HTR-8/SVneo (cell line): ENCODE measurements at places on chromosomes 1 and 21.

DNA sequence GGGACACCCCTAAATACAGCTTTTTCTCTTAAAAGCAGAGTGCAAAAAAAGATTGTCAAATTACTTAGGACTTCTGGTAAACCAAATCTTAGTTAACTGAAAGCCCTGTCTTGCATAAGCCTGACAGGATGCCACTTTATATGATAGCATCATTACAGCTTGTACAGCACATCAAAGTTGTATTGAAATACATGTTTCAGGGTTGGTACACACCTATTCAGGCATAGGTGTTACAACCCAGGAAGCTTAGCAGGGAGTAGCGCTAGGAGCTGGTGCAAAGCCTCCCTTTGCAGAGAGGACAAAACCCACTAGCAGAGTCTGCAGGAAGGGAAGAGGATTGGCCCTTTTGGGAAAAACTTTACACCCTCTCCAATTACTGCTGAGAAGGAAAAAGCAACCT, 258.9 kb upstream of the SGIP1 start:
- no peak for DNase-seq

GRCh38 chr1:18386591-18386990, 94.1 kb upstream of the KLHDC7A start:
- DNase-seq, result no peak

DNA sequence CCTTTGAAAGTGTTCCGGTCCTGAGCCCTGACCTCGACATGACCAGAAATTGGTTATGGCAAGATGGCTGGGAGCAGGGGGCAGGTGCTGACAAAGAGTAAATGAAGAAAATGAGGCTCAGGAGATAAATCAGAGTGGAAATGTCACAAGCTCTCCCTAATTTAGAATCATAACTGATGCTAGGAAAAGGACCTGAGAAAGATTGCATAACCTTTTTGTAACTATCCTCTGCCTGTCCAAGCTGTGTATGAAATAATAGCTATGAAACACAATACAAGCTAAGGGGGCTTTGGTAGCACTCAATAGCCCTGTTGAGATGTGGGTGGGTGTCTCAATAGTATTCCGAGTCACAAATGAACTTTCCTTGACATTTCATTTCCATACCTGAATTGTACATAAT, 12.9 kb upstream of the NOS1AP start:
- DNase-seq, result no peak

GRCh38 chr1:107339775-107340174, 198.9 kb downstream of the NTNG1 start:
- no peak for DNase-seq

DNA sequence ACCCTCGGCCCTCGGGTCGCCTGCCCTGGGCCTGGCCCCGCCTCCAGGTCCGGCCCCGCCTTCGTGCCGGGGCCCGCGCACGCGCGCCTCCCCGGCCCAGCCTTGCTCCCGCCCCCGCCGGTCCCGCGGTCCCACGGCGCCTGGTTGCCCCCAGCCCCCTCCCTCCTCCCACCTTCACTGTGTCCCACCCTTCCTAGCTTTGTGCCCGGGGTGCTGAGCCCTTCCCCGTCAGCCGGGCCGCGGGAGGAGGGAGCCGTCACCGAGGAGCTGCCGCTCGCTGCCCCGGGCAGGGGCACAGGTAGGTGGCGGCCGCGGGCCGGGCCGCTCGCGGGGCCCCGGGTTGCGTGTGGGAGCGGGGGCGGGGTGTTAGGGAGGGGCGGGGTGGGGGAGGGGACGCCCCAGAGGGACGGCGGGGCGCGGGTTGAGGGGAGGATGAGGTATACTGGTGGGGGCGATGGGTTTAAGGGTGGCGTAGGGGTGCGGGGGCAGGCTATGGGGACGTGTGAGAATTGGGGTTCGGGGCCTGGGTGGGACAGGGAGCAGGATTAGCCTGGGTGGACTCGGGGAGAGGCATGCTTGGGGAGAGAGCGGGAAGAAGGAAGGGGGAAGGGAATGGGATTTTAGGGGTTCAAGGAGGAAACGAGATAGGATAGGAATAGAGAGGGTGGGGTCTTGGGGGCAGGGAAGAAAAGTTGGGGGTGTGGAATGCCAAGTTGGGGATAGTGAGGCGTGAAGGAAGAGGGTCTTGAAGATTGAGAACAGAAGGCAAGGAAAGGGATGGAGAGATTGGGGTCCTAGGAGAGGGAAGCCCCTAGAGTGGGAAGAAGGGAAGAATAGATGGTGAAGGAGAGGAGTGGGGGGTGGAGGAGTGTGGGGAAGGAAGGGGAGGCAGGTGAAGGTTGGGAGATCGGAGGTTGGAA, at the start of gene LRRC42:
Gene LRRC42 (plus strand): TSS at position 99 of the 920 bp plus-strand sequence. CDS start 5,650 bp downstream, outside the sequence.
- DNase-seq, result no peak

- no peak for DNase-seq
These were observed 1237.2 kb downstream of the PLA2G4A start for GRCh38 chr1:188065917-188066316.

DNA sequence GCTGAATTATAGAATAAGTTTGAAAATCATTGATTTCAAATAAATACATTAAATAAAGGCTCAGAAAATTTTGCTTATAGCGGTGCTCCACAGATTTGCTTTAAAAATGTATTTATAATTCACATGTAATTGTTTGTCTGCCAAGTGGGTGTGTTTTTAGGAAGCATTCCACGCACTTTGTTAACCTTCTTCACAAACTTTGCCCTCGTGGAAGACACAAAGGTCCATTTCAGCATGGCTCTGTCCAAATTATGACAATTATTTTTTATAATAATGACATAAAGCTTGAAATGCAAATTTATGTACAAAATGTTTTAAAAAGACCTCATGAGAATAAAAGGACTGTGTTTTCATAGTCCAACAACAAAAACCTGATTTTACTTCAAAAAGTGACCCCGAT, 146.1 kb downstream of the GRIK1 start:
- DNase-seq, result no peak

DNA sequence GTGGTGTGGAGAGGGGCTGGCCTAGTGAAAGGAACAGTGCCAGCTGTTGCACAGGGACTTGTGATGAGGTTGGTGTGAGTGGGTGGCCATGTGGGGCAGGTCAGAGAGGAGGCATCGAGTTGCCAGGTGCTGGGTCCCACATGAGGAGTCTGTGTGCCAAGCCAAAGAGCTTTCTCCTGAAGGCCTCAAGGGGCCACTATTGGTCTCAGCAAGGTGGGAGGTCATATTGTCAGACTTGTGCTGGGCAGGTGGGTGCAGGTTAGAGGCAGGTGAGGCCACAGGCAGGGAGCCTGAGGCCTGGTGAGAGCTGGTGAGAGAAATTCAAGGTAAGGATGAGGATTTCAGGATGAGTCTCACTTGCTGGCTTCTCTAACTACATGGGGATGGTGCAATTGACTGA, 256.8 kb downstream of the DISC1 start:
- no peak for DNase-seq

- no peak for DNase-seq
These were observed 66.6 kb downstream of the CD34 start for GRCh38 chr1:207844371-207844770.

DNA sequence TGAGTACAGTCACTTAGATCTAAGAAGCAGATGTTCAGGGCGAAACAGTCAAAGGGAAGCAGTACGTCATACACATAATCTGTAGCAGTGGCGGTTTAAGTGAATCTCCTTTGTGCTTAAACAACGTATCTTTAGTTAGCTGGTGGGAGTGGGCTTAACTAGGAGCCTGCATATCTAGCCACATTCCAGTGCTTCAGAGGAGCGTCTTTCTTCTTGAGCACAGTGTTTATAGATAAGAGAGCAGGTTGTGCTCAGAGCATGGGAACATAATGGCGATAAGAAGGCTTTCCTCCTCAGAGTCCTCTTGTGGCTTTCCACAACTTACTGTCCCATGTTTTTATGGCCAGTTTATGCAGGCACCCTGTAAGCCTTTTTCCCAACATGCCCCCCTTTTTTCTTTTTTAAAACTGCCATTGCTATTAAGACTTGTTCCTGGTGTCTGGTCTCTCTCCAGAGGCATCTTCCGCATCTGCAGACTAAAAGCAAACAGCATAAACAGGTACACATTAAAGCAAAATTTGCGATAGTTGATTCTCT, 3.2 kb downstream of the DAP3 start:
- DNase-seq, result no peak

GRCh38 chr1:109298666-109299557, 7.9 kb downstream of the MYBPHL start:
- peak; percentile 35 for DNase-seq

DNA sequence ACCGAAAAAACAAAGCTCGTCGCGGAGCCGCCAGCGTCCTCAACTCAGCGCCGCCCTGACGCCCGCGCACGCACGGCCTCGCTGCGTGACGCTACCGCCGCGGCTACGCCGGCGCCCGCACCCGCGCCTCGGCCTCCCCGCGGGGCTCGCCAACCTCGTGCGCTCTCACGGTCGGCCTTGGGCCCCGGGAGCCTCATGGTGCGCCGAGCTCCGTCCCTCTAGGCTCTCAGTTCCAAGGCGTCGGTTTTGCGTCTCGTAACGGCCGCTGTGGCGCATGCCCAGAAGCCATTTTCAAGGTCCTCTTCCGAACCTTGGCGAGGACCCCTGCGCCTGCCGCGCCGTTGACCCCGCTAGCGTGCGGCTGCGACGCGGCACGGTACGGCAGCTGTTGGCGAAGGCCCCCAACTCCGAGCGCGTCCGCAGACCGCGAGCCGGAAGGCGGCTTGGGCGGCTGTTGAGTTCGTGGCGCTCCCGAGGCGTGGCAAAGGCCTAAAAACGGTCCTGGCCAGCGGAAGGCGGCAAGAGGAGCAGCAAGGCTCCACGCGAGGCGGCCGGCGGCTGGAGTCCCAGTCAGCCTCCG, at the start of gene HENMT1:
Gene HENMT1 (minus strand): TSS at position 64 of the 580 bp plus-strand sequence. CDS start 1,209 bp downstream, outside the sequence.
- DNase-seq, result no peak

- DNase-seq, result peak; percentile 91
These were observed 1.6 kb downstream of the ERVH48-1 start for GRCh38 chr21:42923553-42924432.

DNA sequence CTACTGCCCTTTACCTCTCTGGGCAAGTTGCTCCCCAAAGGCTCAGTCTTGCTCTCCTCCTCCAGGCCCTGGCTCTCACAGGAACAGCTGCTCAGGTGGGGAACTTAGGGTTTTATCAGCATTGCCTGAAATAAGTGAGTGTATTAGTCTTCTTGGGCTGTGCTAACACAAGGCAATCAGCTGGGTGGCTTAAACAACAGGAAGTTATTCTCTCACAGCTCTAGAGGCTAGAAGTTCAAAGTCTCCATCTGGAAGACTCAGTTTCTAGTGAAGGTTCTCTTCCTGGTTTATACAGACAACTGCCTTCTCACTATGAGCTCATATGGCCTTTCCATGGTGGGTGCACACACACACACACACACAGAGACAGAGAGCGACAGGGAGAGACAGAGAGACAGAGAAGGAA, 2.8 kb upstream of the CD1C start:
- DNase-seq, result no peak

DNA sequence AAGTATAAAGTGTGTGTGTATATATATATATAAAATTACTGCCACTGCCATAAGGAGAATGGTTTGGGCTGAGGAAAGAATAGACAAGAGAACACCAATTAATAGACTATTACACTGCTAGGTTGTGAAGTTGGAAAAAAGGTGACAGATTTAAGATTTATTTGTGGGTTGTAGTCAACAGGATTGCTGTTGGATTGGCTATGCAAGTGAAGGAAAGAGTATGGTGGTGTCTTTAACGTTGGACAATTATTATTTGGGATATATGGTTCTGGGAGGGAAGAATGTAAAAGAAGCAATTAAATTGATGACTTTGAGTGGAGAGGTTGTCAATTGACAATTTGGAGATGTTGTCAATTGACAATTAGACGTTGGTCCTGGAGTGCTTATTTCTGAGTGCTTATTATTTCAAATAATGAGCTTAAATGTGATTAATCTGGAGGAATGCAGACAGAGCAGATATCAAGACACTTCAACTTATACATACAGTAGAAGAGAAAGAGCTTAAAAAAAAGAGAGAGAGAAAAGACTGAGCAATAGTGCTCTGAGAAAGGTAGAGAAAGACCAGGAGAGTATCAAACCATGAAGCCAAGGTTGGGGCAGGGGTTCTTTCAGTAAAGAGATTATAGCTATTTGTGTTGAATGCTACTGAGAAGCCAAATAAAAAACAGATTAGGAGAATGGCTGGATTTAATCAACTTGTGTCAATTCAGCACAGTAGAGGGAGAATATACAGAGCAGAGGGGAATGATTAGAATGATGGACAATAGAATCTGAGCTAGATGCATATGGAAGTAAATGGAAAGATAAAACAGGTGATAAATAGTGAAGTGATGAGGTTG, 9.7 kb downstream of the PTGS2 start:
- no peak for DNase-seq

GRCh38 chr1:99532276-99532580, 113.7 kb upstream of the PALMD start:
- DNase-seq, result no peak

DNA sequence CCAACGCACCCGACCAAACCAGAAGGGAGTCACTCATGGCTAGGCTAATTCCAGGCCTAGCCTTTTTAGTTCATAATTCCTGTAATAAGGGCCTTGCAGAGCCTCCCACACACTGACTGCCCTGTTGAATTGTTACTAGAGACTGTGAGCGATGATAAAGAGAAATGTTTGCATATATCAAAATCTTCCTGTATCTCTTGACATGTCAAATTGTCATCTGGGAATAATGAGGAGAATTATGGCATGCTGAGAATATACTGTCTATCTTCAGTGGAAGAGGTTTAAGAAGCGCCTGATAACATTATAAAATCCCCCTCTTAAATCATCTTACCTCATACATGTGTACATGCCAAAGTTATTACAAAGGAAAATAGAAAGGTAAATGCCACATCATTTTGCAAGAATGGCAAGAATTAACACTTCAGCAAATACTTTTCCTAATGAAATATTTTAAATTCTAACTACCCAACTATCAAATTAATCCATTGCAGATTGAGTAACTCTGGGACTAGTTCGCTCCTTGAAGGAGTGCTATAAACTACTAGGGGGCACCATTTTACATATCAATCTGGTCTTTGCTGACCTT, 144.1 kb downstream of the CENPF start:
- DNase-seq, result no peak

DNA sequence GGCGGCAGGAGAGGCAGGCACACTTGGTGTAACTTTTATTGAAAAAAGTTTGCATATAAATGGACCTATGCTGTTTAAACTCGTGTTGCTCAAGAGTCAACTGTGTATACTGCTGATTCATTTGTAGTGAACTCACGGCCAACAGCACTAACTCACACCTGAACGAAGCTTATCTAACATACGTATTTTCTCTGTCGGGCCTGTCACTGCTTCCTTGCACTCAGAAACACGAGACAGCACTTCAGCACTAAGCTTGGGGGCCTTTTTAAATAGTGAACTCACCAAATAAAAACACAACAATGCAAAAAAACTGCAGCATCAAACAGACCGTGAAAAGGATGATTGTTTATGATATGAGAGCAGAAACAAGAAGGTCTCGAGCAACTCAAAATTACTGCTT, 58.9 kb upstream of the NEK2 start:
- no peak for DNase-seq
